Endothelial cell of umbilical vein (primary cell): ENCODE measurements at places on chromosomes 12 and 14. TPM values are rescaled to one million over a fixed set of nuclear protein-coding genes. Genes with fewer than 3 reads are reported as not detected.
A peak's percentile ranks its signal among the peaks of the same experiment; 100 is the strongest.

- no peak for DNase-seq
Measured at GRCh38 chr14:93059917-93060545, 55.7 kb downstream of the ITPK1 start.

Gene MLEC
- 132 and 144 TPM in 2 replicates for total RNA-seq

Gene LHX5
- not detected in 2 replicates for total RNA-seq

Gene STAC3
- 0.55 and 1.0 TPM in 2 replicates for total RNA-seq

Gene MARCHF9
- total RNA-seq, result 3.0 and 4.6 TPM in 2 replicates

DNA sequence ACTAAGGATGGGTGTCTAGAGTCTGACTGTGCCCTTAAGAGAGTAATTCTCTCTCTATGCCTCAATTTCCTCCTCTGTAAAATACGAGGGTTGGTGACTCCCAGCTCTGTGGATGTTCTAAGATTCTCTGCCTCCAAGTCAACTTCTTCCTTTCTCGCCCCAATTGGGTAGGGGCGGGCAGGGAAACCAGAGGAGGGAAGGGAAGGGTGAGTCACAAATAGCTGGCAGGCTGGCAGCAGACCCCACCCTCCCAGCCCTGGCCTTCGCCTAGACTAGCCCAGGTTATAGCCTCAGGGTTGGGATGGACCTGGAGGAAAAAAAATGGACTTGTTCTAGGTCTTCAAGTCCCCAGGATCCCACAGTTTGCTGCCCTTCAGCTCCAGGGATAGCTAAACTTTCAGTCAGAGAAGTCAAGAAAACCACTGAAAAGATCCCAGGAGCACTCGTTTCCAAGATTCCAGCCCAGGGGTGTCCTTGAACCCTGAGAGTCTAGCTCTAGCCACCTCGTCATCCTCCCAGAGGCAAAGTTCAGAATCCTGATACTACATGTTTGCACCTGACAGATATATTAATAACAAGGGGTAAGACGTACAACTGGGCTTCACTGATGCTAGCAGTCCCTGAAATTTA lies 2.3 kb downstream of the DGKA start:
- peak; percentile 60 for DNase-seq

Gene POTEG
- not detected in 2 replicates for total RNA-seq

DNA sequence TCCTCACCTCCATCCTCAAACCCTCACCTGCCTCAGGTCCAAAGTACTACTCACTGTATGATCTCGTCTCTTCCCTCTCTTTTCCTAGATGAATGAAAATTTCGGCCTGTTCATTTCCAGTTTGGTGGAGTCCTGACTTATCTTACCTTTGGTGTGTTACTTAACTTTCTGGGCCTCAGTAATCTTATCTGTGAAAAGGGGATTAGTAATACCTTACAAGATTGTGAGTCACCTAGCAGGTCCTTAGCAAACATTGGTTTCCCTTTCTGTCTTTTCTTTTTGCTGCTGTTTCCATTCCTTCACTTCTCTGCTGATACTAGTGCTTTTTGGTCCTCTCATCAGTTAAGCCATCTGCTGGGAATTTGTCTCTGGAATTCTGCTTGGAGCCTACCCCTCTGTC lies 52.8 kb downstream of the AKAP6 start:
- DNase-seq, result no peak

DNA sequence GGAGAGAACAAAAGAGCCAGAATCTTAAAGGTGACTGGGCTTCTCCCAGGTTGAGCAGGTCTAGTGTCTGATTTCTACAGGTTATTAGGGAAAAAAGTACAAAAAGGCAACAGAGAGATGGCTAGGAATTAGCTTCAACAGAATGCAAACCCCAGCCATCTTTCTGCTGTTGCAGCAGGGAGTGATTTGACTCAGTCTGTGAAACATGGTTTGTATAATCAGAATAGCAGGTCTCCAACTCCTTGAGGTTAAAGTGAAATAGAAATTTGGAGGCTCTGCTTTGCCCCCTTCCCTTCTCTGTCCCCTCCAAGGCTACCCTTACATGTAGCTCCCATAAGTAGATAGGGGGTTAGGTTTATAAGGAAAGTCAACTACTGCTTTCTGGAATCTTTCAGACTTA lies 105.8 kb downstream of the AKAP6 start:
- no peak for DNase-seq

GRCh38 chr14:75141967-75142366 lies 15.1 kb upstream of the NEK9 start:
- DNase-seq, result peak; percentile 67

DNA sequence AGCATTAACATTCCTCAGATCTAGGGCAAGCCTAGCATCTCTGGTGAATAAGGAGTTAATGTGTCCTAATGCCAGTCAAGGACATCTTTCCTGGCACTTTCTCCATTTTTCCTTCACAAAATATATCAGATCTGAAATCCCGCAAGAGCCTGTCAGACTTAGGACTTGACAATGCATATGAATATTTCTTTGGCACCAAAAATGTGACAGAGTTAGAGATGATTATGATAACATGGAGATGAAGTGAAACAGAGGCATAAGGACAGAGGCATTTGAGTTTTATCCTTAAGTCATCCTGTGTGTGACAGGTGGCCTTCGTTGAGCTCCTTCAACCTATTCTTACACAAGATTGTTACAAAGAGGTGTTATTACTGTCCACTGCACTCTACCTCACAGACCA lies 388.0 kb downstream of the EMP1 start:
- no peak for DNase-seq

- DNase-seq, result no peak
Measured at GRCh38 chr12:5305886-5306545, 125.9 kb upstream of the NTF3 start.

- peak; percentile 11 for DNase-seq
Measured at GRCh38 chr12:1796515-1797010, 23.8 kb upstream of the LRTM2 start.

Gene DPF3
- 3.5 and 8.1 TPM in 2 replicates for total RNA-seq

Gene TEX52
- not detected in 2 replicates for total RNA-seq

DNA sequence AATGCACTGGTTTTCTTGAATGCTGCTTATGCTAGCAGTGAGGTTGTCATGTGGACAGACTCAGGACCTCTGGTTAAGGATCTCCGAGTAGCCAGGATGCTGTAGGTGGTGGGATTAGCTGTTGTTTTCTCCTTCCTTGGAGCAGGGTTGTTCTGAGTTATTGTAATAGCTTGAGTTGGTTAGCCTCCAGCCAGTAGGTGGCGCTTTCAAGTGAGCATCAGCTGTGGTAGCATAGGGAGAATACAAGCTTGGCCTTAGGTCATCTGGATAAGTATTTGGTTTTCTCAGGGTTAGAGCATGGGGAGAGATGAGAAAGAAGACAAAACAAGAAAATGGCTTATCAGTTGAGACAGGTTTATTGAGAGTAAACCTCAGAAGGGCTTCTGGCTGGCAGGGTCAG lies 299.7 kb upstream of the FBXO33 start:
- DNase-seq, result no peak

Gene FGF23
- not detected in 2 replicates for total RNA-seq

Gene AKAP5
- 0.75 and 1.1 TPM in 2 replicates for total RNA-seq

Gene PLEKHG7
- not detected in 2 replicates for total RNA-seq

Gene OAS2
- 2.4 and 3.1 TPM in 2 replicates for total RNA-seq

DNA sequence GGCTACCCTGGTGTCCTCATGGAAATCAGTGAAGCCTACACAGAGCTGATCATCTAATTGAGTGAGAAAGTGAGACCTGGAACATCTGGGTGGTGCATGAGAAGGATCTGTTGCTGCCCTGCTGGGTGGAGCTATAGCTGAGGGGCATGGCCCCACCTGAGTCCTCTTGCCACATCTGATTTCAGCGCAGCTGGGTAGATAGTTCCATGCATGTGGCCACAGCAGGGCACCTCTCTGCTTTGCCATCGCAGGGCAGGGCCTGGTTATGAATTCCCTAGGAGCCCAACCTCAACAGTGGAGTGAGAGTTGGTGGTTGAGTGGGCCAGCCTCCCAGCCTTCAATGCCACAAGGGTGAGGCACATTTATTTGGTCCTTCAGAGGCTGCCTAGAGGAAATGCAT lies 407.8 kb downstream of the BCL11B start:
- no peak for DNase-seq

- DNase-seq, result no peak
Measured at GRCh38 chr12:6828781-6829535, 751 bp downstream of the P3H3 start.

DNA sequence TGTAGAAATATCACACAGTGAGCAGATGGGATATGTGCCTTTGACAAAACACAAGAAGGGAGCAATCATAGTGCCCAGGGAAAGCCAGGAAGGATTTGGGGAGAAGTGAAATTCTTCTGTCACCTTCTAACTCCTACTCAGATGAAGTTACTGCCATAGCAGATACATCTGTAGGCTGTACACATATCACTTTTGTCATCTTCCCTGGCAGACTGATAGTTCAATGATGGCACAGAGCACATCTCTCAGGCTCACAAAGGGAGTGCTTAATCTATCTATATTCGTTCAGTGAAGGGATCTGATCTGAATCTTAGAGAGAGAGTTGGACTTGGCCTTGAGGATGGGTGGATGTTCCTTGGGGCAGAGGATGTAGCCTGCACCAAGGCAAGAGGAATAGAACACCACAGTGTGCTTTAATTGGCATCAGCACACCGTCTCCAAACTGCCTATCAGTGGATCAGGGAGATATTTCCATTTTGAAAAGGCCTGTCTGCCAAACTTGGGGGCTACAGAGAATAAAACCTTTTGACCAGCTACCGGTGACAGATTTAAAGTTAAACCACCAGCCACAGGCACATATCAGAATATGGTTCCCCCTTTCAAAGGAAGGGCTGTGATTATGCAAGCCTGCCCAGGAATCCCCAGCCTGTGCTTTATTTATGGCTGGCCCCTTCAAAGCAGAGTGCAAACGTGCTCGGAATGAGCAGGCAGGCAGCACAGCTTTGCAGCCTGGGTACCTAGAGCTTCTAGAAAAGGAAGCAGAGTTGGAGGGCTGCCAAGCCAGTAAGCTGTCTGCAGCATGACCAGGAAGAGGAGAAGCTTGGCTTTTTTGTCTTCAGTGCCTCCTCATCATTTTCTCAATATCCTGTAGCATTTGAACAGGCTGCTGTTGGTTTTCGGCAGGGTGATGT lies 165.5 kb upstream of the DYRK2 start:
- no peak for DNase-seq

DNA sequence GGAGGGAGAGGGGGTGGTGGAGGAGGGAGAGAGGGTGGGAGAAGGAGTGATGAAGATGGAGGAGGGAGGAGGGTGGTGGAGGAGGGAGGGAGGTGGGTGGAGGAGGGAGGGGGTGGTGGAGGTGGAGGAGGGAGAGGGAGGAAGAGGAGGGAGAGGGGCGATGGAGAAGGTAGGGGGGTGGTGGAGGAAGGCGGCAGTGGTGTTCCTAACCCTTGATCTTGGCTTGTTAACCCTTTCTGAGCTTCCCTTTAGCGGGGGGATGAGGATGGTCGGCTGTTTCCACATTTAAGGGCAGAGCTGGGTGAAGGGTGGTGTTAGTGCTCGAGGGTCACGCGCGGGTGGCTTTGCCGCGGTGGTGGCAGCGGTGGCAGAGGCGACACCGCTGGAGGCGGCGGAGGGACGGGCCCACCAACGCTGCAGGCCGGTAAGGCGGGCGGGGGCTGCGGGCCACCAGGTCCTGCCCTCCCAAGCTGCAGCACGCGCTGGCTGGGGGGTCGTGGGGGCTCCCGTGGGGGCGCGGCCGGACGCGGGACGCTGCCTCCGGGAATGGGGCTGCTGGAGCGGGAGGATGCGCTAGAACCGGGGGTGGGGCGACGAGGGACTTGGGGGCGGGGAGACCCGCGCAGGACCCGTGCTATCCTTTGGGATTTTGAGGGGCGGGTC lies 156.3 kb downstream of the PTPN11 start:
- DNase-seq, result no peak

Gene RNASE2
- not detected in 2 replicates for total RNA-seq

Gene GRIP1
- 0.69 and 1.2 TPM in 2 replicates for total RNA-seq

Gene ZC2HC1C
- total RNA-seq, result 0.91 and 3.6 TPM in 2 replicates

GRCh38 chr14:91396013-91396660 lies 21.5 kb downstream of the CCDC88C start:
- no peak for DNase-seq
